ENCODE measurements at places on chromosomes 1 and 21.
A peak's percentile ranks its signal among the peaks of the same experiment; 100 is the strongest.

DNA sequence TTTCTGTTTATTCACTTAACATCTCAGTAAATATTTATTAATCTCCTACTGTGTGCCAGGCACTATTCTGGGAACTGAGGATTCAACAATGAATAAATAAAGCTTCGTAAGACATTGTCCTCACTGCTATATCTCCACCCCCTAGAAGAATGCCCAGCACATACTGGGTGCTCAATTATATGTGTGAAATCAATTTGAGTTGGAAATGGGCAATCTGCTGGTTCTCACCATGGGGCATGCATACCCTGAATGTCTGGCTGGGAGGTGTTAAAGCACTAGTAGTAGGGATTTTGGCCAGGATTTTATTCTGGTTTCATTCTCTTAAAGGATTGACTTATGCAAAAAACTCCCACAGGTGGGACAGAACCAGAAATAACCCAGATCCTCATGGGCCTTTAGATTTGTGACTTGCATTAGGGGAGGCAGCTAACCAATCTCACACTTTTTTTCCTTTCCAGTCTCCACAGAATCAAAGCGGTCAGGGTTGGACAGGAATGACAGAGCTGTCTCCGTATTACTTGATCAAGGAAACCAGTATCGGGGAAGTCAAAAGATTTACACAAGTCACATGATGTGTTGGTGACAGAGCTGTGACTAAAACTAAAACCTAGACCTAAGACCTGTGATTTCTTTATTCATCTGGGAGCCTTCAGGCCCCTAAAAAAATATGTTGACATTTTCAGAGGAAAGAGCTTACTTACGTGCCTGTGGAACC, 12.8 kb downstream of the GFI1 start:
- no peak for DNase-seq

GRCh38 chr1:171803045-171803444, 21.6 kb downstream of the METTL13 start:
- DNase-seq, result no peak

DNA sequence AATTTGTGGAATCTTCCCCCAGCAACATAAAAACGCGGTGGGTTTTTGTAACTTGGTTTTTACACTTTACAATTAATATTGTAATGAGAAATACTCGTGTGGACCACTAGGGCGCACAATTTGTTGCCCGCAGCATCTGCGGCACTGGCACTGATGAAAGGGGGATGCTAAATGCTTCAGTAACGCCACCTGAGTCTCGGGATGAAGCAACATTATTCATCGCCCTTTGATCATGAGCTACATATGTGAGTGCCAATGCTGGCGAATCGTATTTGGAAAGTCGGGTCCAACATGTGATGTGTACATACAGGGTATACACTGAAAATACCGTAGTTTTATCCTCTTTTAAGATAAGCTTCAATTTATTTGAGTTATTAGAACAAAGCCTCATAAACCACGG, 34.2 kb upstream of the COX20 start:
- DNase-seq, result no peak

DNA sequence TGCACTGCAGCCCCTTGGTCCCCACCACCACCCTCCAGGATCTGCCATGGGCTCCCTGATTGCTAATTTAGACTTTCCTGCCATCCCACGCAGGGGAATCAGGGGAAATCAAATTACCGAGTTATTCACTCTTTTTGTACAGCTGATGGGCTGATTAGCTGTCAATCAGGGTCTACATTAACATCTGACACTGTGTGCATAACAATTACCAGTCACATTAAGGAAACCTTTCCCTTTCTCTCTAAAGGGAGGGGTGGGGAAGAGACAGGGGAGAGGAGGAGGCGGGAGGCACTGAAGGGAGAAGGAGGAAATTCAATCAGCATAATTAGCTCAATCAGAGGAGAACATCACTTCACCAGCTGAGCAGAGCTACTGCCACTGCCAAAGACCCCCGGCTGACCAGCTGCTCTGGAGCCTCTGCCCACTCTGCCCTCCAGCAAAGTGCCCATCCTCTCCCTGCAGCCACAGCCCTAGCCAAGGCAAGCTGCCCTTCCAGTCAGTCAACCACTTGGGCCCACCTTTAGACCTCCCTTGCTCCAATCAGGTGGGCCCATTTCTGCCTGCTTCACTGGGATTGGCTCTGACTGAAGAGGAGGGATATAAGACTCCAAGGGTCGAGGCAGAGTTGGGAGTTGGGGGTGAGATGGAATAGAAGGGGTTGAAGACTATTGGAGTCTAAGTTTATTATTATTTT, 199.3 kb upstream of the ZC3H12A start:
- DNase-seq, result peak; percentile 25

GRCh38 chr21:24671901-24672300, 935.4 kb downstream of the MRPL39 start:
- no peak for DNase-seq

DNA sequence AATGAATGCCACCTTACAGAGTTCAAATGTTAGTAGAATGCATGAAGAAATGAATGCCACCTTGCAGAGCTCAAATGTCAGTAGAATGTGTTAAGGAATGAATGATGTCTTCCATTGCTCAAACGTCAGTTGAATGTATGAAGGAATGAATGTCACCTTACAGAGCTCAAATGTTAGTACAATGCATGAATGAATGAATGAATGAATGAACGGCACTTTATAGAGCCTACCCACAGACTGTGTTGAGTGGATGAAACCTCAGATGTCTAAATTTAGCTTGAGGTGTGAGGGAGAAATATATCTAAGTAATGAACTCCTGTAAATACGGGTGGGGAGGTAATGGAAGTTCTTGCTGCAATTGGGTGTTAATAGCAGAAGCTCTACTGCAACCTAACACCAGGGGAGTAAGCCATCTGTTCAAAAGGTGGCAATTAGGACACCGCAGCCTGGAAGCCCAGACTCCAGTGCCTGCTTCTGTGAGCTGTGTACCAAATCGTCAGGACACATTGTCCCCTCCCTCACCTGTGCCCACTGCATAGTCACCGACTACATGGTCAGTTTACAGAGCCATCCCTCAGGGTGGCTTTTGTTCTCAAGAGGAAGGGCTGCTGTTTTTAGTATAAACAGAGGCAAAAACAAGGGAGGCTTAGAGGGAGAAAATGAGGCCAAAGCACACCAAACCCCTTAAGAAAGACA, 26.7 kb downstream of the SUSD4 start:
- DNase-seq, result no peak

GRCh38 chr1:205588636-205589035, 43.2 kb downstream of the ELK4 start:
- DNase-seq, result peak; percentile 61

DNA sequence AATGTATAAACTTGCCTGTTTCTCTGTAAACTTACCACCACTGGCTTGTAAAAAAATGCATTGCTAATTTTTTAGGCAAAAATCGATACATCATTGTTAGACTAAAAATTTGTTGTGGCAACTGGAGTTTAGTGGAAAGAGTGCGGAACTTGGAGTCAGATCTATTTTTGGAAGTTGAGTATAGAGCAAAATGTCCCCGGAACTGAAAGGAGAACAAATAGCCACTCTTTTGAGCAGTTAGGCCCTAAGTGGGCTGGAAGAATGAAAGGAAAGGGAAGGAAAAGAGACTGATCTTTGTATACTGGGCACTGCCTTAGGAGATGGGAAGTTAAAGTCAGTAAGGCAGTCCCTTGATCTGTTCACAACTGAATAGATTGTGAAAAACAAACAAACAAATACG, 30.2 kb downstream of the OPTC start:
- no peak for DNase-seq

DNA sequence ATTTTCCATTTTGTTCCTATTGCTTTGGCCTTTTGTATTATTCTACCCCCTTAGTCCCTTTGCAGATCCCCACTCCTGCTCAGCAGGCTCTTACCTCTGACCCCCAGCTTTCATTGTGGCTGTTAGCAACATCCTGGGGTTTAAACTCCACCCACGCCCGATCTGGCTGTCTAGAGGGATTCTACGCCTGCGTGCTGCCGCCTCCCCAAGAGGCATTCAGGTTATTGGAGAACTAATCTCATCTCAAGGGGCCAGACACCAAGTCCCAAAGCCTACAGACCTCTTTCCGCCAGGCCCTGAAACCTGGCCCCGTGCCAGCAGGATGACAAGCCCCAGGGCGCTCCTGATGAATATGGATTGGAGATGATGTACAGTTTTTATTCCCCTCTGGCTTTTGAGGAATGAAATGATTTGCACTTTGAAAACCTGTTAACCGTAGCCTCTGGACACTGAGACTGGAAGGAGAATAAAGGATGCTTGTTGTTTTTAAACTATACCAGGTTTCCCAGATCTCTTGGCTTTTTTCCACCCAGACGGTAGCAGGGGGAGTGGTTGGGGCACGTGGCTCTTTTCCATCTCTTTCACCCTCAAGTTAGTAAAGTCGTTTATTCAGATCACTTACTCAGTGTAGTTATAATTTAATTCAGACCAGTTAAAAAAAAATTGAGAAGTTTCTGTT, 14.5 kb upstream of the IKBKE start:
- no peak for DNase-seq

GRCh38 chr1:42177541-42177981, 13.0 kb upstream of the GUCA2A start:
- DNase-seq, result no peak

- DNase-seq, result no peak
Observed at GRCh38 chr1:117967881-117968280, 38.3 kb downstream of the WDR3 start.

- no peak for DNase-seq
Observed at GRCh38 chr1:96721053-96721415, 550 bp upstream of the PTBP2 start.

DNA sequence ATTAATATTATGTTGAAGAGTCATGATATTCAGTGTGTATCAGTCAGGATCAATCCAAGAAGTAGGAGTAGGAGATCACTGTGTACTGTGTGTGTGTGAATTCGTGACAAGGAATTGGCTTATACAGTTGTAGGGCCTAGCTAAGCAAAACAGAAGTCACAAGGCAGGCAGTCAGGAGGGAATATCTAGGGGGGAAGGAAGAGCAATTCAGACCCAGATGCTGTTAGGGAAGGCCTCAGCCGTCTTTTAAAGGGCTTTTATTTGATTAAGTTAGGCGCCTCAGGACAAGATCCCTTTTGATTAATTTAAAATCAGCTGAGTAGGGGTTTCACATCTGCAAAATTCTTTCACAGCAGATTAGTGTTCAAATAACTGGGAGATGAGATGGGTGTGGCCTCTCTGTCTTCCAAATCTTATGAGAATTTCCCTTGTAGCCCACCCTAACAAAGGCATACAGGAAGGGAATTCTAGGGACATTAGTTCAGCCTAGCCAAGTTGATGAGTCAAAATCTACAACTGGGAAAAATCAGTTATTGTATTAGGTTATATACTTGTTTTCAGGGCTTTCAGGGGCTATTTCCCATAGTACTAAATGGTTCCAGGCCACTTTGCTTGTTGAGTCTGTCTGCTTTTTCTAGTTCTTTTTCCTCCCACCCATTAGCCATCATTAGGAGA, 47.4 kb downstream of the ALG6 start:
- DNase-seq, result no peak

DNA sequence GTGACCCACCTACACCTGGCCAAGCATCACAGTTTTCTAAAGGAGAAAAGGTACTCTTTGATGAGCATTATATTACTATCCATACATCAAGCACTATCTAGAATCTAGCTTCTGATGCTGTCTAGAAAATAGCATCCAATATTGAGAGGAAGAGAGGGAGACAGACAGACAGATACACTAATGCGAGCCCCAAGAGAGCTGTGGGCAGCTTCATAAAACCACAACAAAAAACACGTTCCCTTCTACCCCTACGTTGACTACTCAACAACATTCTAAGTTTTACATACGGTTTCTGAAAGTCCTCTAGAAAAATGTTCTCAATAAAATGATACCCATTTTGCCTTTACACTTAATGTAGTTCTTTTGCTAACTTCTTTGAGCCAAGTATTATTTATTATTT, 221.8 kb downstream of the SLC45A1 start:
- no peak for DNase-seq
